ENCODE measurements at places on chromosomes 6 and 20.

DNA sequence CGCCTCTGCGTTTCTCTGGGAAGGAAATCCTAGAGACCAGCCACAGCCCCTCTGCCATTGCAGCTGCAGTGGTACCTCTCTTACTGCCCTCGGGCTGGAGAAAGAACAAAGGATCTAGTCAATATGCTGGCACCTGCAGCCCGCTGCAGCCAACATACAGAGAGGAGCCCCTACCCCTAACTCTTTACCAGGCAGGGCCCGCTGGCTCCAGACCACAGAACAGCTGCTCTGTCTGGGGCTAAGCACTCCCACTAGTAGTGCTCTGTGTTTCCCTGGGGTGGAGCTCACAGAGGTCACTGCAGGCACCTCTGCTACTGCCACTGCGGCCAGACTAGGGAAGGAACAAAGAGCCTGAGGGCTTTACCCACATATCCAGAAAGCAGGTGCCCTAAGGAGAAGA lies 93.8 kb upstream of the IMPG1 start:
- DNase-seq, result no peak

GRCh38 chr6:109204511-109204910 lies 109.2 kb downstream of the CEP57L1 start:
- no peak for DNase-seq

GRCh38 chr6:130385064-130385695 lies 19.4 kb downstream of the TMEM200A start:
- DNase-seq, result no peak

- no peak for DNase-seq
These were observed 9.0 kb downstream of the DYNLT1 start for GRCh38 chr6:158635427-158636073.

DNA sequence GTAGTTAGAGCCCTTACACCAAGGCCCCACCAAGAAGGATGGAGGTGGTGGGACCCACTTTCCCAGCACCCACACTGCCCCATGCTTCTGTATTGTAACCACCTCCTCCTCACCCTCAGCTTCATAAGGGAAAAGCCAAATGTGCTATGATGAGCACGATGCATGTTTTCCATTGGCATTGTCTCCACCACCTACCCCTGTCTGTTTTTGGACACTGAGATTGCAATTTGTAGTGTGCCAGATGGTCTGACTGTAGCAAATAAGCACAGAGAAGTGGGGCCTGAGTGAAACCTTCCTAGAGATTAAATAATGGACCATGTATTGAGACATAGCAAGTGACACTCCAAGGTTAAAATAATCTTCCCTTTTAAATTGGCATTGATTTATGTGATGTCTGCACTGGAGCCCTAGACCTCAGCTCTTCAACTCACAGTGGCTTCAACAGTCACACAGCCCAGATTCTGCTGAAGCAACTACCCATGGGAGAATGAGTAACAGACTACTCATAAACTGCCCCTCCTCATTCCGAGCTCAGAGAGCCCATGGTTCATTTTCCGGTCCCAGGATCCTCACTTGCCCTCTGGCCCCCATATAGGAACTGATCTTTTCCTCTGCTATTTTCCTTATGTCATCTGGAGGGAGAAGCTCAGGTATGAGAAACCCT lies 177.9 kb downstream of the COL9A1 start:
- no peak for DNase-seq

GRCh38 chr6:146870760-146871159 lies 272.0 kb downstream of the ADGB start:
- DNase-seq, result no peak

Data from type B pancreatic cell (in vitro differentiated cells).